LoVo (cell line): ENCODE measurements at places on chromosomes 16 and 17.

GRCh38 chr17:59254742-59255141 is 34.4 kb downstream of the GDPD1 start:
- DNase-seq = no peak

GRCh38 chr17:4293572-4293971 is 29.8 kb upstream of the ANKFY1 start:
- DNase-seq = no peak

GRCh38 chr17:32264140-32264799 is 1.4 kb upstream of the RHBDL3 start:
- no peak for DNase-seq

GRCh38 chr17:42270596-42270995 is 5.6 kb downstream of the STAT5B start:
- DNase-seq = no peak

- DNase-seq = no peak
Measured at GRCh38 chr17:82963104-82963950, 116.1 kb upstream of the METRNL start.

- no peak for DNase-seq
Measured at GRCh38 chr17:11682646-11683045, 84.4 kb downstream of the DNAH9 start.

DNA sequence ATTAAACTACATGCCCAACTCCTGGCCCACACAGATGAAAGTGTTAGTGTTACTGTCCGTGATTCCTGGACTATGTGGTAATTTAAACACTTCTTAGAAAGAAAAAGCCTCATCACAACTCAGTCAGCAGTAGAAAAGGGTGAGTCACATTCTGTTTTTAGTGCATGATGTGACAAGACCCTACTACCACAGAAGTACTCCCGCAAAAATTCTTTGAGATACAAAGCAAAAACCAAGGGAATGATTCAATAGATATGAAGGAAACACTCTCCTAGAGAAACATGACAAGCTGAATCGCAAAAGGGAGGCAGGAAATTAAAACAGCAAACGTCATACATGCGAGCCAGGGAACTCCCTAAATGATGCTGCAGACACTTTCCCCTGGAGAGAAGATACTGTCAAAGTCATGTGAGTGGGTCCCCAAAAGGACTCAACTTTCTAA is 14.4 kb downstream of the SNN start:
- no peak for DNase-seq

DNA sequence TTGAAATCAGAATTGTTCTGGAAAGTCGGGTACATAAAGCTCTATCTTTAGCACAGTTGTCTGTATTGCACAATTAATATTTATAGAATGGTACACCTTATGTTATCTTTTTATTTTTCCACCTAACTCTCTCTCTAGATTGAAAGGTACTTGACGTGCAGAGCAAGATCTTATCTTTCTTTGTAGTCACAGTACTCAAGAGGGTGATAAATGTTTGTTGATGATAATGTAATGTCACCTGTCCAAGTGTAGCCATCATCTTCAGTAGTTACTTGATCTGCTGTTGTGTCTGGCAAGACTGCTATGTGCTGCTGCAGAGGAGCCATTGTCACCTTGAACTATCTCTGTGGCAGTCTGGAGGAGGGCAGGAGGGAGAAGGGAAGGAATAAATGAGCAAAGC is 5.3 kb downstream of the HMOX2 start:
- no peak for DNase-seq

- DNase-seq = no peak
Measured at GRCh38 chr16:14307527-14308367, 236.6 kb downstream of the MRTFB start.

DNA sequence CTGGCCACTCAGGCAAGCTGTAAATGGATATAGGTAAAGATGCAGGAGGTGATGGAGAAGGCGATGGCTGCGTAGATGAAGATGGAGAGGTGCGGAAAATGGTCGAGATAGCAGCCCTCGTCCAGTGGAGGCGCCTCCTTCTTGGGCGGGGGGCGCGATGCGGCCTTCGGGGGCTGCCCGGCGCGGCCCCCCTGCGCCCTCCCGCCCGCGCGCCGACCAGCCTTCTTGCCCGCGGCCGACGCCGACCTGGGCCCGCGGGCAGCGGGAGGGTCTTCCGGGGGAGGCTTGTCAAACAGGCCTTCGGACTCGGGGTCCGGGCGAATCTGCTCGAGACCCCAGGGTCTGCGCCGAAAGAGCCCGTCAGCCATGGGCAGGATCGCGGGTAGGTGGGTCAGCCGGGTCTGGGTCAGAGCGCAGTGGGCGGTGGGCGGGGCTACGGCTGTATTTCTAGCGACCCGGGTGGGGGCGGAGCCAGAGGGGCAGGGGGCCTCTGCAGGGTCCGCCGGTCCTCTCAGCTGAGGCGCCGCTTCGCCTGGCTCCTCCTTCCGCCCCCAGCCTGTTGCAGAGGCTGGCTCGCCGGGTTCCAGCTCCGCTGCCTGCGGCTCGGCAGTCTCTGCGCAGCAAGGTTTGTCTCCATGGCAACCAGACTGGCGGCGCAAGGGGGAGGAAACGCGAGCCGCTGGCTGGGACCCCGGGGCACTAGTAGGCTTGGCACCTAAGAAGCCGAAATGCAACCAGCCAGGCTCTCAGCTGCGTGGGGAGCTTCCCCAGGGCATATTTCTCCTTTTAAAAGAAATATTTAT is 14.4 kb downstream of the MIS12 start:
- DNase-seq = no peak

GRCh38 chr16:83143788-83144187 is 517.0 kb downstream of the CDH13 start:
- DNase-seq = peak; percentile 49

DNA sequence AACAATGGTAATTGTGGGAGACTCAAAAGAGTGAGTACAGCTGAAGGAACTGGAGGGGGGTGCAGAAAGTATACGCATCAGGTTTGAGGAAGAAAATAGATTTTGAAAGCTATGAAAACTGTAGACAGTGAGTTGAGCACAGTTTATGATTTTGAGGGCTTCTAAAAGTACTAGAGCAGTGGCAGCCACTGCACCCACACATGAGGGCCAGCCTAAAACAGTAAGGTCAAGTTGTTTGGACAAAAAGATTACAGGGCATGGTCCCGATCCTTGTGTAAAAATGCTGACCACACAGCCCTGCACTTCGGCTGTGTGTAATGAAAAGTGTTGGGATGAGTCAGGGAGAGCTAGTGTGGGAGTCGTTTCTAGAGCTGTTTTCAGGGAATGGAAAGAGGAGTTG is 2282.1 kb downstream of the TP53TG3F start:
- no peak for DNase-seq

- no peak for DNase-seq
Measured at GRCh38 chr17:50207315-50207714, 5.9 kb upstream of the COL1A1 start.

- no peak for DNase-seq
Measured at GRCh38 chr17:19247473-19247872, 10.3 kb downstream of the EPN2 start.

DNA sequence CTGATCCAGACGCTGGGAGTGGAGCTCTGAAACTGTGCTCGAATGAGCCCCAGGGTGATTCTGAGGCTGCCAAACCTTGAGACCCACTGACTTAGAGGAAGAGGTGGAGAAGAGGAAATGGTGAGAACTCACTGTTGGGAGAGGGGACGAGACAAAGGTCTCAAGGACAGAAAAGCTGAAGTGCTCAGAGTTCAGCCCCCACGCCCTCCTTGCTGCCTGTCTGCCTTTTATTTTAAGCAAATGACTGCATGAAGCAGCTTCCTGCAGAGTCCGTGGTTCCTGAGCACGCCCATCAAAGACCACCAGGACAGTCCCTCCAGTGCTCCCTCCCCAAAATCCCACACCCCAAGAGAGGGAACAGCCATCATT is 20.4 kb downstream of the COTL1 start:
- DNase-seq = no peak

GRCh38 chr16:4372001-4372577 is 441 bp downstream of the VASN start:
- no peak for DNase-seq

DNA sequence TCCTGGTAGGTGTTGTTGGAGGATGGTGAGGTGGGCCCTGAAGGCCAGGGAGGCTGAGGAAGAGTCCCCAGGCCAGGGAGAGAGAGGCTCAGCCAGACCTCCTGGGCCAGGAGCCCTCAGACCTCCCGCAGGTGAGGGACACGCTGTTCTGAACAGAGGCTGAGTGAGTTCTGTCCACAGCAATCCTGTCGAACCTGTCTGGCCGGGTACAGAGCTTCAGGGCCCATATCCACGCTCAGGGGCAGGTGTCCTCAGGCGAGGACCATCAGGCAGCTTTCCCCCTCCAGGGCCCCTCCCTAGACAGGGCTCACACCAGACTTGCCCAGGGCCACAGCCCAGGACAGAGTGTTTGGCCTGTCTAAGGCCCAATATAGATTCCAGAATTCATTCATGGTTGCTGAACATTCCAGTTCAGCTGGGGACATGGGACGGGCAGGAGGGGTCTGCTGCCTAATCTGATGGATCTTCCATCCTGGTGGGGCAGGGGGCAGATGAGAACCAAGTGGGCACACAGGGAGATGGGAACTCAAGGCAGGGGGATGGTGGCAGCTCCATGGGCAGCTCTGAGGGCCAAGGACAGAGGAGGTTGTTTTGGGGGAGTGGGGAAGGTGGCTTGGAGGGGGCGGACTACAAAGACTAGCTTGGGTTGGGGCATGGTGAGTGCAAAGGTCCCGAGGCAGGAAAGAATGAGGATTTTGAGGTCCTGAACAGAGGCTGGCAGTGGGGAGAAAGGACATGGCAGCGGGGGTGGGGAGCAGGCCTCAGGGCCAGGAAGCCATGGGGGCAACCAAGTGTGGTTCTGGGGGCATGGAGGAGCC is 23.4 kb upstream of the MPRIP start:
- peak; percentile 47 for DNase-seq

DNA sequence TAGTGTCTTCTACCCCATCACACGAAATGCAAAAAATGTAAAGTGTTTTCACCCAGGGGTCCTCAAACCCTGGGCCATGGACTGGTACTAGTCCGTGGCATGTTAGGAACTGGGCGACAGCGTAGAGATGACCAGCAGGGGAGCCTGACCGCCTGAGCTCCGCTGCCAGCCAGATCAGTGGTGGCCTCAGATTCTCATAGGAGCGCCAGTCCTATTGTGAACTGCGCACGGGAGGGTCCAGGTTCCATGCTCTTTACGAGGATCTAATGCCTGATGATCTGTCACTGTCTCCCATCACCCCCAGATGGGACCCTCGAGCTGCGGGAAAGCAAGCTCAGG is 4.5 kb downstream of the SCARF1 start:
- DNase-seq = no peak

DNA sequence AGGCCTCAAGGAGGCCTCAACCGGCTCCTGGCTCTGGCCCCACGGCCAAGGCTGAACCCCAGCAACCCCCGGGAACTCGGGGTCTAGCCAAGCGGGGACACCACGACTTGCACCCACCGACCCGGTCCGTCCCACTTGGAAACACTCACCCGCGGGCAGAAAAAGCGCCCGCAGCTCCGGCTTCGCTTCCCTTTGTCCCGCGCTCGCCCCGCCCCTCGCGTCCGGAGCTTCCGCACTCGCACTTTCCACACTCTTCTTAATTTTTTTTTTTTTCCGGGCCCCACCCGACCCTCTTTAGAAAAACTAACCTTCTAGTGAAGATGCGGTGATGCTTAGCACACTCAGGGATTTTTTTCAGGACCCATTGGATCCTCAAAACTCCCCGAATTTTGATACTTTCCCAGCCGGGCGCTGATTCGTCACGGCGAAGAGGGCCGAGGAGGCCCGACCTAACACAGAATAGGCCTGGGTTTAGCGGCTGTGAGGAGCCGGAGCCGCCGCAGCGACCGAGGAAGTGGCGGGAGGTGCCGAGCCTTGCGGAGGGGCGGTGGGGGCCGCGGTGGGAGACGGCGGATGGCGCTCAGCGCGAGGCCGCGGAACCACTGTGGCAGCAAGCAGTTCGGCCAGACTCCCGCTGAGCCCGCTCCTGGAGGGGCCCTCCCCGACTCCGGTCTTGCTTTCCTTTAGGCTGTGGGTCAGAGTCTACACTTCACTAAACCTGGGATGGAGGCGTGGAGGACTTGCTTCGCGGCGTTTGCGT is at the start of gene SMARCE1:
TSS of gene SMARCE1 (minus strand) at position 195 of the 760 bp plus-strand sequence. CDS start 2,016 bp downstream, outside the sequence.
- peak; percentile 73 for DNase-seq

DNA sequence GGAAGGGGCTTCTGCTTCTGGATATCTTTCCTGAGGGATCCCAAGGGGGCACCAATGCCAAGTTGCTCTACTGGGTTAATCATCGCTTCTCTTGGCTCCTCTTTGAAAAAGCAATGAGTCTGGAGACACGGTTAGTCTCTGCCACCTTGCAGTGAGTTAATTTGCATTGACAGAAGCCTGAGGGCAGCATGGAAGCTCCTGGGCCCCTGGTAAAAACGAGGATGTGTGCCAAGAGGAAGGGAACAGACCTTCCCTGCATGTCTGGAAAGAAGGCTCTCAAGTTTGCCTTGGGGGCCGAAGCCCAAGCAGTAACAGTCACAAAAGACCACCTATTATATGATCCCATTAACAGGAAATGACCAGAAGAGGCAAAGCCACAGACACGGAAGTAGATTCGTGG is 86.7 kb downstream of the IRX5 start:
- DNase-seq = no peak

- DNase-seq = no peak
Measured at GRCh38 chr17:2621241-2621640, 27.8 kb downstream of the PAFAH1B1 start.
